ENCODE measurements at places on chromosomes 16 and 17. TPM values are rescaled to one million over a fixed set of nuclear protein-coding genes. Genes with fewer than 3 reads are reported as not detected.

DNA sequence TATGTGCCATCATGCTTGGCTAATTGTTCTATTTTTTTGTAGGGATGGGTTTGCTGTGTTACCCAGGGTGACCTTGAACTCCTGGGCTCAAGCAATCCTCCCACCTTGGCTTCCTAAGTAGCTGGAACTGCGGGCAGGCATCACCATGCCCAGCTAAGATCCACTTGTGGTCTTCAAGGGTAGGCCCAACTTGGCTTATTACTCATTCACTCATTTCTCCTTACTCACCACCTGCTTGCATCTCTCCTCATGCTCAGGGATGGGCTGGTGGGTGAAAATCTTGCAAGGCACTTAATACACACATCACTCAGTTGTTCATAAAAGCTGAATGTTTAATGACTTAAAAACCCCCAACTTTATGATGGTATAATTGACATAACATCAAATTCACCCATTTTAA, 207.8 kb downstream of the SHISA9 start:
- H3K27ac ChIP-seq: no peak overlapping the region
- H3K27me3 ChIP-seq: no peaks in the 10 kb centered on the region
- DNase-seq: no peak
- no peaks in the 10 kb centered on the region for H3K36me3 ChIP-seq
- no peaks in the 10 kb centered on the region for H3K4me1 ChIP-seq

- H3K4me1 ChIP-seq: peaks cover 11% of the 10 kb centered on the region
- H3K36me3 ChIP-seq: no peaks in the 10 kb centered on the region
- H3K4me3 ChIP-seq: no peak overlapping the region
- DNase-seq: no peak
These were observed 1.6 kb downstream of the CPNE7 start for GRCh38 chr16:89577055-89577759.

GRCh38 chr17:7348478-7349242, 3.3 kb upstream of the KCTD11 start:
- no peaks in the 10 kb centered on the region for H3K36me3 ChIP-seq
- no peak for DNase-seq
- H3K4me3 ChIP-seq: no peak overlapping the region
- no peak overlapping the region for H3K27ac ChIP-seq

GRCh38 chr17:7109461-7110322, 4.9 kb downstream of the ASGR2 start:
- H3K4me1 ChIP-seq: no peaks in the 10 kb centered on the region
- no peak overlapping the region for H3K4me3 ChIP-seq
- H3K27ac ChIP-seq: no peak overlapping the region
- H3K27me3 ChIP-seq: peaks cover 32% of the 10 kb centered on the region
- no peaks in the 10 kb centered on the region for H3K36me3 ChIP-seq

- DNase-seq: no peak
- peaks cover 24% of the 10 kb centered on the region for H3K4me1 ChIP-seq
- H3K4me3 ChIP-seq: no peak overlapping the region
- H3K27me3 ChIP-seq: peaks cover 17% of the 10 kb centered on the region
- H3K27ac ChIP-seq: no peak overlapping the region
- H3K36me3 ChIP-seq: no peaks in the 10 kb centered on the region
These were observed 2.6 kb upstream of the ATP2A3 start for GRCh38 chr17:3966720-3967363.

GRCh38 chr17:79089720-79090442, 15.3 kb downstream of the ENGASE start:
- no peak for DNase-seq
- H3K27me3 ChIP-seq: no peaks in the 10 kb centered on the region
- no peak overlapping the region for H3K4me3 ChIP-seq
- H3K27ac ChIP-seq: no peak overlapping the region

- H3K4me3 ChIP-seq: peak within 1 kb of the TSS; percentile 45
- H3K27ac ChIP-seq: no peak within 1 kb of the TSS
- DNase-seq: no peak
- H3K27me3 ChIP-seq: peaks cover 55% of the 10 kb centered on the region
- peaks cover 13% of the 10 kb centered on the region for H3K4me1 ChIP-seq
- H3K36me3 ChIP-seq: no peaks in the 10 kb centered on the region
These were observed at the start of gene MARVELD3 for GRCh38 chr16:71626018-71626857. Gene MARVELD3, plus strand, starts transcription at chr16:71626184. Its CDS starts 46 bp downstream, at chr16:71626230.

GRCh38 chr16:80733407-80733806, 71.0 kb downstream of the CDYL2 start:
- H3K4me3 ChIP-seq: no peak overlapping the region
- no peaks in the 10 kb centered on the region for H3K36me3 ChIP-seq
- no peaks in the 10 kb centered on the region for H3K4me1 ChIP-seq
- DNase-seq: no peak

GRCh38 chr17:81427173-81428120, 32.2 kb downstream of the BAHCC1 start:
- H3K36me3 ChIP-seq: no peaks in the 10 kb centered on the region
- DNase-seq: no peak
- peaks cover 62% of the 10 kb centered on the region for H3K4me1 ChIP-seq

GRCh38 chr17:1639549-1640180, 5.9 kb downstream of the SCARF1 start:
- peaks cover 9% of the 10 kb centered on the region for H3K4me1 ChIP-seq
- peak overlapping the region; percentile 4 for H3K27ac ChIP-seq
- no peaks in the 10 kb centered on the region for H3K27me3 ChIP-seq
- no peak overlapping the region for H3K4me3 ChIP-seq

DNA sequence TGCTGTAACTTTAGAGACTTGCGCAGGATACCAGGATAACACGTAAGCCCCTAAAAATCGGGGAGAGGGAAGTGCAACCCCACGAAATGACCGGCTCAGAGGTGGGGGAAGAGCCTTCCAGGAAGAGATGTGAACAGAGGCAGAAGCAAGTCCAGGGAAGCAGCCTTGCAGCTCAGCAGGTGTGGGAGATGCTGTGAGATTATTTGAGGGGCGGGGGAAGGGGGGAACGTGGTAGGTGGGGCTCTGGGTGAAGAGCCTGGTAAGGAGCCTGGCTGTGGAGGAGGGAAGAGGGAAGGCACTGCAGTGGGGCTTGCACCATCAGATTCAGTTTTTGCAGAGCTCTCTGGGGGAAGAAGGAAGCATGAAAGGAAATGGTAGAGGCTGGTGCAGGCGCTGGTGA, 95.4 kb upstream of the CACNG5 start:
- no peak overlapping the region for H3K4me3 ChIP-seq
- H3K4me1 ChIP-seq: peaks cover 3% of the 10 kb centered on the region
- no peak for DNase-seq
- no peak overlapping the region for H3K27ac ChIP-seq

GRCh38 chr16:86608301-86608747, 30.0 kb downstream of the FOXL1 start:
- no peak overlapping the region for H3K27ac ChIP-seq
- no peak overlapping the region for H3K4me3 ChIP-seq
- no peaks in the 10 kb centered on the region for H3K36me3 ChIP-seq
- peaks cover 6% of the 10 kb centered on the region for H3K4me1 ChIP-seq
- DNase-seq: no peak

- H3K27ac ChIP-seq: no peak overlapping the region
- DNase-seq: no peak
- no peaks in the 10 kb centered on the region for H3K36me3 ChIP-seq
- H3K27me3 ChIP-seq: peaks cover 63% of the 10 kb centered on the region
These were observed 25.0 kb upstream of the ZNHIT3 start for GRCh38 chr17:36461330-36462110.

- H3K4me1 ChIP-seq: no peaks in the 10 kb centered on the region
- H3K27me3 ChIP-seq: no peaks in the 10 kb centered on the region
- no peaks in the 10 kb centered on the region for H3K36me3 ChIP-seq
- no peak overlapping the region for H3K27ac ChIP-seq
- no peak for DNase-seq
- no peak overlapping the region for H3K4me3 ChIP-seq
These were observed 25.9 kb downstream of the RNF43 start for GRCh38 chr17:58391302-58391984.

Gene SLC47A2
- not detected for polyA plus RNA-seq

Gene MSLN
- 0.09 TPM for polyA plus RNA-seq

Gene SPOP
- polyA plus RNA-seq: 42.4 TPM

Gene SLC52A1
- not detected for polyA plus RNA-seq

All from heart right ventricle (tissue), 16 donors.